ENCODE measurements at places on chromosomes 1 and 21.
A peak's percentile ranks its signal among the peaks of the same experiment; 100 is the strongest.

- DNase-seq: no peak
These were observed 963 bp upstream of the CYP4B1 start for GRCh38 chr1:46797696-46798470.

DNA sequence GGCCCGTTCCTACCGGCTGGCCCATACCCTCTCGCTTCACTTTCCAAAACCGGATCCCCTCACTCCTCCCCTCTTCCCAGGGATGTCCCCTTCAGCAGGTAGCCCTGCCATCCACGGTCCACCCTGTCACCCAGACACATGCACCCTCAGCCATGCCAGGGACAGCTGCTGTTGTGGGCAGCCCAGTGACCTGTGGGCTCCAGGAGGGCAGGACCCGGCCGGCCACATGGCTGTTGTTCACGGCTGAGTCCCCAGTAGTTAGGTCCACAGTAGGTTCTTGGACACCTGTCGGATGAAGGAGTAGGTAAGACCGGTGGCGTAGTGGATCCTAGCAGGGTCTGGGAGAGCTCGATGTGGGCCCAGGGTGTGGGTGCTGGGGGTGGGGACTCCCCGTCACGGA, 12.5 kb downstream of the SPSB1 start:
- no peak for DNase-seq

GRCh38 chr1:186904361-186904760, 75.6 kb downstream of the PLA2G4A start:
- no peak for DNase-seq

DNA sequence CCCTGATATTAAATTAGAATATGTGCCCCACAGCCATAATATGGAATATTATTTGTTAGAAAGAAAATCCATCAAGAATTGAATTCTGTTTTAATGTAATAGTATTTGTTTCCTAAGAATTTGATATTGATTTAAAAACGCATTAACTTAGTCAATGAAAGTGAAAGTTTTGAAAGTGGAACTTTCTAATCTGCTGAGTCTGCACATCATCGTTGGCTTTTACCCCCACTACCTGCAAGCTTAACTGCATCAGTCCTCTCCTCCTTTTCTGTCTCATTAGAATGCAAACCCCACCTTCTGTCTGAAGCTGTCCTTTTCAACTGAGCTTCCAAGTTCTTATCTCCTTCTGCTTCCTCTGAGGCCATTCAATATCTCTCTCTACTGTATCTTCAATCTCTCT, 42.5 kb downstream of the XCL1 start:
- no peak for DNase-seq

- no peak for DNase-seq
These were observed 211.6 kb downstream of the DSCAM start for GRCh38 chr21:40635391-40635790.

DNA sequence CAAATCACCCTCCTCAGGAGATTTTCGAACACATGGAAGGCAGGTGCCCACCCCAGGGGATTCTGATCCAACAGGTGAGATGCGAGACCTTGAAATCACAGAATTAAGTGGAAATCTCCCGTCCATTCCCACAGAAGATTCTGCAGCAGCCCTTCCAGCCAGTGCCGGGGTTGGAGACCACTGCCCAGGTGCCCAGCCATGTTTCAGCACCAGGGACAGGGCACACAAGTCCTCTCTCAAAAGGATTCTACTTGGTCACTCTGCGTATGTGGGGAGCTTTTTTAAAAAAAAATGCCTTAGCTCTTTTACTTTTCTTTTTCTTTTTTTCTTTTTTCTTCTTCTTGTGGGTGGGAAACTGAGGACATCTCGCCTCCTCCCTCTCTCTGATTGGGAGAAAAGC, 80.7 kb downstream of the VWA5B1 start:
- no peak for DNase-seq

DNA sequence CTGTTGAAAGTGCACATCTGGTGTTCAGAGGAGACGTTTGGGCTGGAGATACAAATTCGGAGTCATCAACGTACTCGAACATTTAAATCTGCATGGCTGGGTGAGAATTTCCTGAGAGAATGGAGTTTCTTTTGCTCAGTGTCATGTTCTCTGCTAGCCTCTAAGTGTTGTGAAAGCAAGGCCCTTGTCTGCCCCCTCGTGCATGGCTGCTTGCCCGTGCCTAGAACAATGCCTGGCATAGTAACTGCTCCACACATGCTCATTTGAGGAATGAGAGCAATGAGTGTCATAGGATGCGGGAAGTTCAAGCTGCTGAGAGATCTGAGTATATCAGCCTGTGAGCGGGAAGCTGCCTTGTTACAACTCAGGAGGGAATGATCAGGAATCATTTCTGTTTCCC, 171.1 kb upstream of the CSF3R start:
- DNase-seq: no peak

DNA sequence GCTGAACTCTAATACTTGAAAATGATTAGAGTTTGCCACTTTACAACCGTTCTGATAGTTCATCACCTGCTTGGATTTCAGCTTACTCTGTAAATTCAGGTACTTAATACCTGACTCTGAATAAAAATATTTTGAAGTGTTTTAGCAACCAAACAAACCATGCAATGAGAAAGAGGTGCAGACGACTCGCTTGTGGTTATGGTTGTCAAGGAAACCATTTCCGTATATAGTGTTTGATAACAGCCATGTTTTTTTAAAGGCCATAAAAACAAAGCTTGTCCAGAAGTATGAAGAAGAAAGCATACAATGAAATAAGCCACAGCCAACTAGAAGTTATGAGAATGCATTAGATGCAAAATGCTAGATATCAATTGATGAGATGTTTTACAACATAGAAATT, 167.2 kb upstream of the HMCN1 start:
- DNase-seq: peak; percentile 34

- DNase-seq: no peak
These were observed 2.4 kb downstream of the S100A5 start for GRCh38 chr1:153538315-153538821.

- no peak for DNase-seq
These were observed 238.0 kb downstream of the NTNG1 start for GRCh38 chr1:107378866-107379265.

- DNase-seq: no peak
These were observed 63.1 kb downstream of the KIF21B start for GRCh38 chr1:200960236-200960947.

GRCh38 chr1:88104236-88104635, 579.8 kb upstream of the PKN2 start:
- no peak for DNase-seq

GRCh38 chr1:205270764-205271163, 43.0 kb downstream of the TMCC2 start:
- DNase-seq: no peak

DNA sequence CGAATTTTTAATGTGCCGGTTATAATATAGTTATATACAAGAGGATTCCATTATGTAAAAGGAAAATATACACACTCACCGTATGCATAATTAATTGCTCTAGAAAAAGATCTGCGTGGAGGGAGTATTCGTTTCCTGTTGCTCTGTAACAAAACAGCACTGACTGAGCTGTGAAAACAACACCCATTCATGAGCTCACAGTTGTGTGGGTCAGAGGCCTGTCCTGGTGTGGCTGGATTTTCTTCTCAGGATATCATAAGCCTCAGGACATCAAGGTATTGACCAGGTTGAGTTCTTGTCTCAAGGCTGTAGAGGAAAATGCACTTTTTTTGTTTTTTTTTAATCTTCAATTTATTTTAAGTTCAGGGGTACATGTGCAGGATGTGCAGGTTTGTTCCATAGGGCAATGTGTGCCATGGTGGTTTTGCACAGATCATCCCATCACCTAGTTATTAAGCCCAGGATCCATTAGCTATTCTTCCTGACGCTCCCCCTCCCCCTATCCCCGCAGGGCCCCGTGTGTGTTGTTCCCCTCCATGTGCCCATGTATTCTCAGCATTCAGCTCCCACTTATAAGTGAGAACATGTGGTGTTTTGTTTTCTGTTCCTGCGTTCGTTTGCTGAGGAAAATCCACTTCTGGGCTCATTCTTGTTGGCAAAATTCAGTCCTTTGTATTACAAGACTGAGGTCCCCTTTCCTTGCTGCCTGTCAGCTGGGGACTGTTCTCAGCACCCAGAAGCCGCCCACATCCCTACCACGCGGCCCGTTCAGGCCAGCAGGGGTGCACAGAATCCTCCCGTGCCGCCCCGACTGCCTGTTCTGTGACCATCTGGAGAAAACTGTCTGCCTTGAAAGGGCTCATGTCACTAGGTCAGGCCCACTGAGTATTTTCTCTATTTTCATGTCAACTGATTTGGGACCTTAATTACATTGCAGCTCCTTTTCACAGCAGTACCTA, 87.4 kb upstream of the ERRFI1 start:
- no peak for DNase-seq

DNA sequence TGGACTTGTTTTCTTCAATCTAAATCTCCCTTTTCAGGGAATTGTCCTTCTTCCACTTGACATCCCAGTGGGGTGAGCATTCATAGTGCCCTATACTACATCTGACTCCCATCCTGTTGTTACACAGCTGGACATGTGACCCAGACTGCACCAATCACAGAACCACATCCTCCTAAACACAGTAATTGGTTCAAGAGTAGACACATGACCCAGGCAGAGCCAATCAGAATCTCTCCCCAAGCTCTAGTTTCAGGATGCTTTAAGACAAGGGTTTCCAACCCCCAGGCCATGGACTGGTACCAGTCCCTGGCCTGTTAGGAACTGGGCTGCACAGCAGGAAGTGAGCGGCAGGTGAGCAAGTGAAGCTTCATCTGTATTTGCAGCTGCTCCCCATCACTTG, 5.6 kb upstream of the DDOST start:
- DNase-seq: no peak

GRCh38 chr21:28543975-28544374, 448.7 kb downstream of the LTN1 start:
- DNase-seq: no peak

- no peak for DNase-seq
These were observed 6.7 kb downstream of the NR5A2 start for GRCh38 chr1:200034262-200034557.

DNA sequence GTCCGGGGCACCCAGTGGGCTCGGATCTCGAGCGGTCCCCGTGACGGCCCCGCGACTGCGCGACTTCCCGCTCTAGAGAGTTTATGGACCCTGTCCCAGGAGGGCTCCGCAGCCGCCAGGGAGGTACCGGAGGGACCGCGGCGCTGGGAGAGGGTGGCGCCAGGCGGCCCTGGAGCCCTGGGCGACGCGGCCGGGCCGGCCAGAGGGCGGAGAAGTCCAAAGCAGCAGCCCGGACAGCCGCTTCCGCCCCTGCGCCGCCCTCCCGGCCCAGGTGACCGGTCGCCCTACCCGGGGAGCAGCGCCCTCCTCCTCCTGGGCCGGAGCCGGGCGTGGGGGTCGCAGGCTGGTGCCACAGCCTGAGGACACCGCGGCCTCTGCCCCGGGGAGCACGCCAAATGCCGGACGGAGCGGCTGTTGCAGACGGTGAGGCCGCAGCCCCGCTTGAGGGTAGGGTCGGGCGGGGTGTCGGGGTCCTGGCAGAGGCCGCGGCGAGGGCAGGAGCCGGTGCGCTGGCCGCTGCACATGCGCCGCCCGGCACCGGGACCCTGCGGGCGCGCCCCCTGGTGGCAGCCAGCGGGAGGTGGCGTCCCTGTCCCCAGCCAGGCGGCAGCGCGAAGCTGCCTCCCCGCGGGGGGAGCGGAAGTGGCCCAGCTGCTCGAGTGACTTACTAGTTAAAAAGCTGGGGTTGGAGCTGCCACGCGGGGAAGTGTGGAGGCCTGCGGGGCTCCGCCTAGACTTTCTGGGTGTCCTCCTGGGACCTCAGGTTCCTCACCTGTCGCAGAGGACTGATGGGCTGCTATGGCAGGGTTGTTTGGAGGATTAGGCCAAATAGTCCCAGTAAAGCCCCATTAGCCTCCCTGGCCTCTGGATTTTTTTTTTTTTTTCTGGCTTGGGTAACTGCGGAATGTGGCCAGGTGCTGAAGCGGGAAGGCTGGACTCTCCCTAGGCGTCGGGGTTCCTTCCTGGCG, 20.9 kb upstream of the ZNF678 start:
- peak; percentile 81 for DNase-seq
